ENCODE measurements at places on chromosomes 6 and 20. TPM values are rescaled to one million over a fixed set of nuclear protein-coding genes. Genes with fewer than 3 reads are reported as not detected.

RBM24 gene
- 9.3 TPM for total RNA-seq

CPXM1 gene
- not detected for total RNA-seq

ADGRB3 gene
- not detected for total RNA-seq

SIRPB2 gene
- total RNA-seq: 0.09 TPM

BMP7 gene
- 0.38 TPM for total RNA-seq

TFAP2D gene
- not detected for total RNA-seq

SIGLEC1 gene
- total RNA-seq: not detected

BANF2 gene
- not detected for total RNA-seq

PCSK2 gene
- not detected for total RNA-seq

LHFPL5 gene
- total RNA-seq: not detected

MCUR1 gene
- 9.8 TPM for total RNA-seq

DYNLT2 gene
- total RNA-seq: 0.44 TPM

ADAT2 gene
- total RNA-seq: 4.3 TPM

MOG gene
- total RNA-seq: not detected

WFDC2 gene
- not detected for total RNA-seq

BCLAF1 gene
- total RNA-seq: 55.2 TPM

PRND gene
- not detected for total RNA-seq

IL17A gene
- total RNA-seq: not detected

PAX1 gene
- total RNA-seq: not detected

IL17F gene
- total RNA-seq: not detected

PPP1R3G gene
- total RNA-seq: 1.6 TPM

CST5 gene
- not detected for total RNA-seq

RAET1E gene
- 3.8 TPM for total RNA-seq

MAFB gene
- 0.16 TPM for total RNA-seq

LAMA2 gene
- 0.31 TPM for total RNA-seq

SAPCD1 gene
- 3.7 TPM for total RNA-seq

RIPOR2 gene
- total RNA-seq: not detected

CD2AP gene
- total RNA-seq: 13.4 TPM

ADGRG6 gene
- 38.2 TPM for total RNA-seq

LY6G6F gene
- total RNA-seq: not detected

SRMS gene
- not detected for total RNA-seq

DEF6 gene
- not detected for total RNA-seq

SCUBE3 gene
- total RNA-seq: 0.07 TPM

PTK7 gene
- 3.7 TPM for total RNA-seq

OPRM1 gene
- not detected for total RNA-seq

NRM gene
- total RNA-seq: 26.1 TPM

HTR1E gene
- not detected for total RNA-seq

ADGRF4 gene
- total RNA-seq: 11.1 TPM

DACT2 gene
- 0.15 TPM for total RNA-seq

SERPINB6 gene
- total RNA-seq: 133 TPM

TCF21 gene
- not detected for total RNA-seq

CST2 gene
- total RNA-seq: 0.25 TPM

RUNX2 gene
- 2.0 TPM for total RNA-seq

WFDC8 gene
- not detected for total RNA-seq

SSTR4 gene
- total RNA-seq: 0.12 TPM

SLC52A3 gene
- total RNA-seq: 0.38 TPM

ERVFRD-1 gene
- total RNA-seq: not detected

PPIL6 gene
- 3.9 TPM for total RNA-seq

TOX2 gene
- total RNA-seq: 8.5 TPM

PPIL1 gene
- total RNA-seq: 43.6 TPM
